ENCODE measurements at places on chromosomes 3 and 15.

- no peak for DNase-seq
Measured at GRCh38 chr15:83592370-83593040, 61.4 kb upstream of the ADAMTSL3 start.

GRCh38 chr3:99895131-99895696, 77.6 kb downstream of the CMSS1 start:
- peak; percentile 59 for DNase-seq

DNA sequence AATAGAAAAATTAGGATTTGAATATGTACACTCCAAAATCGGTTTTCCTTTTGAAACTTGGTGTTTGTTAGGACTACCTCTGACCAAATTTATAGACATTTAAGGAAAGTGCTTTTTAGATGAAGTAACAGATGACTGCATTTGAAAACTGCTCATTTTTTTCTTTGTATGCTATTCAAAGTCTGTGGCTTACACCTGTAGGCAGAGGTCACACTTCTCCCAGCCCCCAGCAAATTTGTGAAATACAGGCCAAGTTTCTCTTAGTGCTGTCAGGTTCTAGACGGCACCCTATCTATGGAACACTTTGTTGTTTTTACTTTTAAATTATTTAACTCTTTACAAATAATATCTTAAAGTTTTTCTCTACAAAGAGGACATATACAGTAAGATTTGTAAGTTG, 100.8 kb upstream of the C15orf61 start:
- no peak for DNase-seq

DNA sequence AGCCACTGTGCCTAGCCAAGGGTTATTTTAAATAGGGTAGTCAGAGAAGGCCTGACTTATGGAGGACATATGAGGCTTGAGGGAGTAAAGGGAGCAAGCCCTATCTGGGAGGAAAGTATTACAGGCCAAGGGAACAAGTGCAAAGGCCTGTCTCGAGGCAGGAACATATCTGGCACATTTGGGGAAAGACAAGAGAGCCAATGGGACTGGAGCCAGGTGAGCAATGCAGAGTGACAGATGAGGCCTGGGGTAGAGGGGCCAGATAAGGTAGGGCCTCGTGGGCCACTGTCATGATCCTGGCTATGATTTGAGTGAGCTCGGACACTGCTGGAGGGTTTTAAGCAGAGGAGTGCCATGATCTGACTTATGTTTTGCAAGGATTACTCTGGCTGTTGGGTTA, 43.8 kb downstream of the DCP1A start:
- no peak for DNase-seq

GRCh38 chr3:122635789-122636188, 44.9 kb upstream of the PARP14 start:
- DNase-seq: no peak

DNA sequence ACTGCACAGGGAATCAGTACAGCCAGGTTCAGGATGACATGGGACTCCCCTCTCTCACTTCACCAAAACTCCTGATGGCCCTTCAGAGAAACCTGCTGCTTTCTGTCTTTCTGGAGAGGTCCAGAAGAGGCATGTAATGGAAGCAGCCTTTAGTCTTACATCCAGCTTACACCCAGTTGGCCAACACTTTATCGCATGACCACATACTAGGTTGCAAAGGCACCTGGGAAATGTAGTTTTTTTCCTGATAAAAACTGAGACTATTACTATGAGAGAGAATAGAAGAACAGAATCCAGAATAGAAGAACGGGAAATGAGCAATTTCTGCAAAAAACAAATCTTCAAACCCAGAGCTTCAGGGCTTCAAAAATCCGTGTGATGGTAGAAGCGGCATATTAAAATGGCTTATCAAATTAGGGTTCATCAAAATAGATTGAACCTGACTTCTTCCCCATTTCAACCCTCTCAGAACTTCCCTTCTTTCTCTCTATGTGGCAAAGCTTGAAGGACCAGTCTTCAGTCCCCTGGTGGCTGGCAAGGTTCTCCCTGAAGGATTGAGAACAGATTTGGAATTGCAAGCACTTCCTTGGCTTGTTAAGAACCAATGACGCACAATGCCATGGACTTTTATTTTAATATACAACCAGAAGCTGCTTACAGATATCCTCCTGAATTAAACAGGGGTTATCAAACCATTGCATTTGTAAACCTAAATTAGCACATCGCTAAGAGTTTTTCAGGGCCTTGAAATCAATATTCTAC, 34.4 kb downstream of the CORO2B start:
- DNase-seq: peak; percentile 37

DNA sequence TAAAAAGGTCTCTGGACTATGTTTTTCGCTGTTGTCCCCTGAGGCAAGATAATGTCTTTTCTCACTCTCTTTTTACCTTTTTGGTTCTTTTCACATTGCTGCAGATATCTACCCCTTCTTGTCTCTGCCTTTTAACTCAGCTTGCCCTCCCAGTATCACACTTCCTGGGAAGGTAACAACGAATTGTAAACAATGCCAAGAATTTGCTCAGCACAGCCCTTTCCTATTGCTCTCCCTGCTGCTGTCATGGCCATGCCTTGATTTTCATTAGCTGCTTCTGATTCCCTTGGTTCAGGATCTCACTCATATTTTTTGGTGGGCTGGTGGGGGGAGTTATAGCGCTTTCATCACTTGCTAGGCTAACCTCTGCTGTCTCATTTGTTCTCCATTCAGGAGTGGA, 123.1 kb upstream of the DPH6 start:
- no peak for DNase-seq

DNA sequence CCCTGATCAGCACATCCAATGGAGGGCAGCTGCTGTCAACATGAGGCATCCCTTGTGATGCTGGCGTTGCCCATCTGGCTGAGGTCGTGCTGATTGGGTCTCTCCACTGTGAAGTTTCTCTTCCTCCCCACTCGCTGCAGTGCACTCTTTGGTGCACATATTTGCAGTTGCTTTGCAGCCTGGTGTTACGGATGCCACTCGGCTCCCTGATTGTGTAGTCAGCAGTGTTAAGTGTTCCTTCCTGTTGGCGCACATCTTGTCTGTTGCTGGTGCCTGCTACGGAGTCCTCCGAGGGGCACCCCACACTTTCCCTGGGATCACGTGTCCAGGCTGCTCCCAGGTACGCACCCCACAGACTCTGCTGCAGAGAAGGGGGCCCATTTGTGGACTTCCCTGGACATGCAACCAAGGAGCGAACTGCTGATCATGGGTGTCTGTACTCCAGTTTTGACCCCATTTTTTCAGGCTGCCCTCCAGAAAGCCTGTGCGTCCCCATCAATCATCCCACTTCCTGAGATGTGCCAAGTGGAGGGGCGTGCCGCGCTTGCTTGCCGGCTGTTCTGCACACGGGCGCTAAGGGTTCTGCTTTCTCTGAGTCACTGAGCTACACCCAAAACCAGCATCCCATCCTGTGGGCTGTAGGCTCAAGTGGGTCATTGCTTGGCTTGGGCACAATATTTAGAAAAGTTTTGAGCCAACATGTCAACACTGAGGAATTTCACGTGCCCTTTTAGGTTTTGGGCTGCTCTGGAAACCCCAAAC, 98.6 kb downstream of the FBLN2 start:
- DNase-seq: peak; percentile 54

GRCh38 chr3:71317749-71318457, 265.6 kb downstream of the FOXP1 start:
- DNase-seq: no peak

- peak; percentile 13 for DNase-seq
Measured at GRCh38 chr3:50418850-50419249, 59.5 kb upstream of the TMEM115 start.

DNA sequence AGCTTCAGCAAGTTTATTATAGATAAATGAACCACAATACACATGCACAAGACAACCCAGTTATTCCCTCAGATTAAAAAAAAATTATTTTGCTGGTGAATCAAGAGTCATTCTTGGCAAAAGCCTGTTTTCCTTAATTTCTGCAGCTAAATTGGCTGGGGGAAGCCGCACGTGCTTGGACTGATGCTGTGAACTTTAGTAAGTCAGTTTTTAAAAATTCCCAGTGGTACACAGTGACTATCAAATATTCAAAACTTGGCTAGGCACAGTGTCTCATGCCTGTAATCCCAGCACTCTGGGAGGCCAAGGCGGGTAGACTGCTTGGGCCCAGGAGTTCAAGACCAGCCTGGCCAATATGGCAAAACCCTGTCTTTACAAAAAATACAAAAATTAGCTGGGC, 23.9 kb downstream of the EHD4 start:
- no peak for DNase-seq

GRCh38 chr3:126401611-126402160, 7.0 kb downstream of the CFAP100 start:
- no peak for DNase-seq

DNA sequence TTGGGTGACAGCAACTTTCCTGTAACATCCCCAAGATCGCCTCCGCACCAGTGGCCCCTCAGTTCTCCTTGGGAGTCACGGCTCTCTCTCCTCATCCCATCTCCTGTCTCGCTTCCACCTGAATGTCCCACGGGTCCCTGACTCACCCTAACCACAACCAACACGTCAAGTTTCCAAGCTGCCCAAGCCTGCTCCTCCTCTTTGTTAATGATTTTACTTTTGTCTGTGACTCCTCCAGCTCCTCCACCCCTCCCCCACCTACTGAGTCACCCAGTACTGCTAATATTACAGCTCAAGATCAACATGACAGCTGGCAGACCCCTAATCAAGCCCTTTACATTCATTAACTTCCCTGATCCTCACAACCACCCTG, 39.3 kb downstream of the BDH1 start:
- no peak for DNase-seq

DNA sequence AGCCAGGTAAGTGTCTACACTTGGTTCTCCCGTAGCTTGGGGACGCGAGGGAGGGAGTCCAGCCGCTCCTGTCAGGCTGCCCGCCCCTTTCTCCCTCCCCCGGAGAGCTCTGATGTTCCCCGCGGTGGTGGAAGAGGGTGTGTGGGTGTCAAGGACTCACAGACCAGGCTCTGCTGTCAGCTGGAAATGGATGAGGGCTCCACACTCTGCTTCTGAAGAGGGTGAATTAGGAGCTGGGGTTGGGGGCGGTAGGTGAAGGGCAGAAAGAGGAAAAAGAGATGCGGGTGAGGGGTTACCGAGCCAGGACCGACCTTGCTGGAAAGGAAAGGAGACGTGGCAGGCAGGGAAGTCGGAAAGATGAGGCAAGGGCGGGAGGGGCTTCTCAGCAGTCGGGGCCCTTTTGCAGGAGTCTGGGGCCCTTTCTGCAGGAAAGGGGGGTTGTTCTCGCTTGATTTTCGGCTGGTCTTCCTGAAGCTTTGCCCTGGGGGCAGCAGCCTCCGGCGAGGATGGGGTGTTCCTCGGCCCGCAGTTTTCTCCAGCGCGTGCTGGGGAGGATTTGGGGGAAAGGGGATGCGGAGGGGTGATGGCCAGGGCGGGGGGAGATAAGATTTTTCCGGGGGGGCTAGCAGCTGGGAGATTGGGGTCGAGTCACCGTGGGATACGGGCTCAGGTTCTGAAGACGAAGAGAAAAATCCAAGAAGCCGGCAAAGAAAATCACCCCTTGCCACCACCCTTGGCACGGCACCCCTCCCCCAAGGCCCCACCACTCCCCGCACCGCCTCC, 602 bp upstream of the BAHD1 start:
- DNase-seq: peak; percentile 40

DNA sequence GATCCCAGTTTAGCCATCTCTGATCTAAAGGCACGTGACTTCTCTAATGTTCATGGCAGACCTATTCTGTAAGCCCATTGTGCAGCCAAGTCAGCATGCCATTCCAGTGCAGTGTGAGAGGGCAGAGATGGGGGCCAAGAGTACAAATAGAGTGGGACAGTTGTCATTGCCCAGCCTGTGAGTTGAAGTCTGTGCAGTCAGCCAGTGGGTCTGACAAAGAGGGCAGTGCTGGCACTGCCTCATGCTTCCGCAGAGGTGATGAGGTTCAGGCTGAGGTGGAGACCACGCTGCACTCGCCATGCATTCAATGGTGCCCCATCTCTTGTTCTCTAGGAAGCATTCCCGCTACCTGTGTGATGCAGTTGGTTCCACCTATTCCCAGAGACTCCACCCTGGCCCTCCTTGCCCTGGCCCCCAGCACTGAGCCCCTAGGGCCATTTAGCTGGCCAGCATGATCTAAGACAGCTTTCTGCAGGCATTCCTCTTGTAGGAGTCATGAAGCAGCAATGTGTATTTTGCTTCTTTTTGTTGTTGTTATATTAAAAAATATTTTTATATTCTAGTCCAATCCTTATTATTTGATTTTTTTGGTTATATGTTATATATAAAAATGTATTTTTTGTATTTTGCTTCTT, 3.7 kb downstream of the MRAS start:
- no peak for DNase-seq

GRCh38 chr15:98884894-98885293, 122.7 kb downstream of the PGPEP1L start:
- no peak for DNase-seq

DNA sequence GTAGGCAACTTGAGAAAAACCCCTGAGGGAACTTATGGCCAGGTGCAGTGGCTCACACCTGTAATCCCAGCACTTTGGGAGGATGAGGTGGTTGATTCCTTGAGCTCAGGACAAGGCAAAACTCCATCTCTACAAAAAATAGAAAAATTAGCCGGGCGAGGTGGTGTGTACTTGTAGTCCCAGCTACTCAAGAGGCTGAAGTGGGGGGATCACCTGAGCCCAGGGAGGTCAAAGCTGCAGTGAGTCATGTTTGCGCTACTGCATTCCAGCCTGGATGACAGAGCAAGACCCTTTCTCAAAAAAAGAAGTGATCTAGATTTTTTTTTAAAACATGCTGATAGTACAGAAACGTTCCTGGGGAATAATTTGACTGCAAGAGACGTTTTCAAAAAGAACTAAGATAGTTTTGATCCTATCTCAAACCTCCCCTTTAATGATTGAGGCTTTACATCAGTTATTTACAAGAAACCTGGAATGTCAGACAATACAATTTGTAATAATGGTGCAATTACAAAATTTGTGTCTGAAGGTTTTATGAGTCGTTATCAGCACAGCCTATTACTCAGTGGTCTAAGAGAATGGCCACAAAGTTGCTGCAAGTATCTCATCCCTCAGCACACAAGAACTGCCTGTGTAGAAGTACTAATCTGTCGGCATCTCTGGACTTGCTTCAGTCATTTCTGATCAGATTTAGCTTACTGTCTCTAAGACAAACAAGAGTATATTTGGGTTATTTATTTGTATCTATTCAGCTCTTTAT, 32.2 kb upstream of the KLHL25 start:
- no peak for DNase-seq

GRCh38 chr15:55916666-55917409, 76.6 kb downstream of the NEDD4 start:
- no peak for DNase-seq

Measured in inflammatory macrophage (primary cell).